ENCODE measurements at places on chromosomes 6 and 20.

- no peak for DNase-seq
These were observed 3.4 kb upstream of the PTK6 start for GRCh38 chr20:63540417-63541186.

GRCh38 chr6:87396595-87397392 is 11.0 kb upstream of the CFAP206 start:
- no peak for DNase-seq

GRCh38 chr6:37793067-37793466 is 26.5 kb upstream of the ZFAND3 start:
- DNase-seq, result no peak

GRCh38 chr20:51570739-51571459 is 28.4 kb upstream of the NFATC2 start:
- DNase-seq, result peak; percentile 35

- no peak for DNase-seq
These were observed 22.6 kb downstream of the RSPH3 start for GRCh38 chr6:158977382-158977781.

GRCh38 chr6:36350681-36351571 is 14.2 kb upstream of the BNIP5 start:
- DNase-seq, result no peak

GRCh38 chr6:31351033-31351380 is 6.0 kb downstream of the HLA-B start:
- DNase-seq, result no peak

DNA sequence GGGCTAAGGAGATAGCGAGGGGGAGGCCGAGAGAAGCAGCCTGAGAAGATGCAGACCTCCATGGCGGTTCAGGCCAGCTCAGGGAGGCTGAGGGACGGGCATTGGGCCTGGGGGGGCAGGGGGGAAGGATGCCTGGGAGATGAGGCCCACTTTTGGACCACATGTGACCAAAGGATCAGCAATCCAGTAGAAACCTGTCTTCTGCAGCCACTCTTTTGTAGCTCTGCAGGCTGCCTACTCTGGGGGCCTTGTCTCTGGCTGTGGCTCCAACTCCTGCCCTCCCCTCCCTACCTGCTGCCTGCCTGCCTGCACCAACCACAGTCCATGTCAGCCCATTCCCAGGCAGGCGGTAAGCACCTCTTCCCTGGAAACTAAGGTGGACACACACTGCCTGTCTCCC is 106.8 kb upstream of the MLN start:
- no peak for DNase-seq

GRCh38 chr6:106318851-106319250 is 6.7 kb downstream of the ATG5 start:
- no peak for DNase-seq

GRCh38 chr20:18007534-18008292 is 38.9 kb downstream of the MGME1 start:
- DNase-seq, result no peak

DNA sequence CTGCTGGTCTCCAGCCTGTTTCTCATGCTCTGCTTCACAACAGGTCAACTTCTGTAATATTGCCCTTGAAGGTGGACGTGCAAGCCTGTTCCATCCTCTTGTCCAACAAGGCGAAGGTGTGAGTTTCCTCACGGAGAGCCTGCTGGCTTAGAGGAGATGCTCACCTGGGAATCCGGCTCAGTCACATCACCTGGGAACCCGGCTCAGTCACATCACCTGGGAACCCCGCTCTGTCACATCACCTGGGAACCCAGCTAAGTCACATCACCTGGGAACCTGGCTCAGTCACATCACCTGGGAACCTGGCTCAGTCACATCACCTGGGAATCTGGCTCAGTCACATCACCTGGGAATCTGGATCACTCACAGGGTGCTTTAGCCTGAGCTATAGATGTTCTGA is 230.1 kb downstream of the ERMARD start:
- DNase-seq, result no peak

- DNase-seq, result no peak
These were observed 37.9 kb upstream of the PCMTD2 start for GRCh38 chr20:64217539-64218221.

- DNase-seq, result no peak
These were observed 28.1 kb upstream of the PNPLA1 start for GRCh38 chr6:36241728-36242127.

DNA sequence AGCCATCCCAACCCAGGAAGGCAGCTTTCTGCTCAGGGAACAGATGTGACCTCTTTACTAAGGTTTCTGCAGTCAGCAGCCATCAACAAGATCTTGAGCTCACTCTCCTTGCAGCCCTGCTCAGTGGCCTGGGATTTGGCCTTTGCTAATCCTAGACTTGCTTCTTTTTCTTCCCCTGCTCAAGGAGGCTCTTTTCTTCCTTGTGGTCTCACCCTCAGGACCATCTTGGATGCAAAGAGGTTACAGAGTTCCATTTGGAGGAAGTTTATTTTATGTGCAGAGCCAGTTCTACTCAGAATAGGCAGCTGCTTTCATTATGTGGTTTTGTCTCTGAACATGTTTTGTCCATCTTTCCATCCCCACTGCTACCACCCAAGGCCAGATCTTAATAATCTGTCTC is 49.3 kb downstream of the RALY start:
- no peak for DNase-seq

DNA sequence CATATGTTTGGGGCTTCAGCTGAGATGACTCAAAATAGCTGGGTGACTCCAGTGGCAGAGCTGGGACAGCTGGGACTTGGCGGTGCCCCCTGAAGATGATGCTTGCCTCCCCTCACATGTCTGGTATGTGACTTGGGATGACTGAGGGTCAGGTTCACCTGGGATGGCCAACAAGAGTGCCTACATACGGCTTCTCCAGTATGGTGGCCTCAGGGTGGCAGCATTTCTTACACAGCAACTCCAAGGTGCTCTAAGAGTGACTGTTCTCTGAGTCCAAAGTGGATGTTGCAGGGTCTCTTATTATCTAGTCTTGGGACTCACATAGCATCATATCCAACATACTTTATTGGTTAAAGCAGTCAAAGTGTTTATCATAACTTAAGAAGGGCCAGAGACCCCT is 87.8 kb upstream of the CENPW start:
- DNase-seq, result no peak

DNA sequence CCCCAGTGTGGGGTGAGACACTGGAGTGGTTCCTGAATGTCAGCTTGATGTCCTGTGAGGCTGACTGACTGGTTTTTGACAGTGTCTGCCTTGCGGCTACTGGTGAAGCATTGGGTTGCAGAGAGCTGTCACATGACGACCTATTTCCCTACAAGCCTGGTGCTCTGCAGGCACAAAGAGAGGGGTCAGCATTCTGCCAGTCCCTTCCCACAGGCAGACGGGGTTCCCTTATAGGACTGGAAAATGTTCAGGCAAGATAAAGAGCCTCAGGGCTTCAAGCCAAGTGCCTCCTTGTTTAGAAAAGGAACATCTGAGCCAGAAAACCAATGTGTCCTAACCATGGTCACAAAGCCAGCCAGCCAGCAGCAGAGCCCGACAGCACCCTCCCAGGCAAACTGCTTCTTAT is 11.0 kb downstream of the LY86 start:
- peak; percentile 39 for DNase-seq

- no peak for DNase-seq
These were observed 11.2 kb upstream of the TSBP1 start for GRCh38 chr6:32382757-32383420.

GRCh38 chr6:129646642-129647041 is 63.3 kb downstream of the ARHGAP18 start:
- no peak for DNase-seq

GRCh38 chr6:39400026-39400425 is 77.5 kb upstream of the KCNK16 start:
- DNase-seq, result no peak

- DNase-seq, result no peak
These were observed 17.7 kb downstream of the TNFRSF21 start for GRCh38 chr6:47292027-47292426.

DNA sequence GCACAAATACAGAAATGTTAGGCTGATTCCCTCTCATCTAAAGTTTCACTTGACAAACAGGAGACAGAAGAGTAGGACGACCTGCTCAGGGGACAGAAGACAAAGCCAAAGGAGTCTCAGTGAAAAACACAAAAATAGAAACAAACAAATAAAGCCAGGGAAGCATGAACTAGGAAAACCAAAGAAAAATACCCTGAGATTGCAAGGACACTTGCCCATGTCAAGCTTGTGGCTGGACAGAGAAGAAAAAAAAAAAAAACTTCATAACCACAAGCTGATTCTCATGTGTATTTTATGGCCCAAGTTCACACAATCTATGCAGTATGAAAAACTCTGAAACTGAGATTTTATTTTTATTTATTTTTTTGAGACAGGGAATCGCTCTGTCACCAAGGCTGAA is 85.6 kb upstream of the BEND6 start:
- no peak for DNase-seq

DNA sequence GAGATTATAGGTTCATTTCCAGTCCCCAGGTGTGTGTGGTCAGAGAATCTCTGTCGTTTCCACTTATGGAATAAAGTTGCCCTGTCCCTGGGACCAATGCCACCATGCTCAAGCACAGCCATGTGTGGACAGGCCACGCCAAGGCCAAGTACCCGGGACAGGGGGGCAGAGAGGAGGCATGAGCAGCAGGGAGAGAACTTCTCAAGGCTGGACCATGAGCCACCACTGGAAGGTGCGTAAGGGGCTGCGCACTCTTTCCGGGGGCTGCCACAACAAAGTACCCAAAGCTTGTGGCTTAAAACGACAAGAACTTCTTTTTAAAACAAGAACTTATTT is 209.2 kb upstream of the KCNQ5 start:
- DNase-seq, result no peak

- no peak for DNase-seq
These were observed 46.4 kb upstream of the CST5 start for GRCh38 chr20:23925789-23926525.

DNA sequence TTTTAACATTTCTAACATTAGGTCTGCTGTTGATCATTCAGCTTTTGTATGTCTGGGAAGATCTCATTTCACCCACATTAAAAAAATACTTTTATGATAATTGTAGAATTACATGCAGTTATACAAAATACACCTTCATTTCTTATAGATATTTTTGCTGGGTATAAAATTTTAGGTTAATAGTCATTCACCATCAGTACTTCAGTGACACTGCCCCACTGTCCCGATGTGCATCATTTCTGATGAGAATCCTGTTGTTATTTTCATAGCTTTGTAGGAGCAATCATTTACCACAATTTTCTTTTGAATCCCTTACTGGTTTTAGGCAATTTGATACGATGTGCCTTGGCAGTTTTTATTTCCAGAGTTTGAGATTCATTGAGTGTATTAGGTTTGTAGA is 173.6 kb downstream of the JARID2 start:
- DNase-seq, result no peak

GRCh38 chr6:139920027-139920775 is 545.8 kb upstream of the CITED2 start:
- DNase-seq, result no peak

DNA sequence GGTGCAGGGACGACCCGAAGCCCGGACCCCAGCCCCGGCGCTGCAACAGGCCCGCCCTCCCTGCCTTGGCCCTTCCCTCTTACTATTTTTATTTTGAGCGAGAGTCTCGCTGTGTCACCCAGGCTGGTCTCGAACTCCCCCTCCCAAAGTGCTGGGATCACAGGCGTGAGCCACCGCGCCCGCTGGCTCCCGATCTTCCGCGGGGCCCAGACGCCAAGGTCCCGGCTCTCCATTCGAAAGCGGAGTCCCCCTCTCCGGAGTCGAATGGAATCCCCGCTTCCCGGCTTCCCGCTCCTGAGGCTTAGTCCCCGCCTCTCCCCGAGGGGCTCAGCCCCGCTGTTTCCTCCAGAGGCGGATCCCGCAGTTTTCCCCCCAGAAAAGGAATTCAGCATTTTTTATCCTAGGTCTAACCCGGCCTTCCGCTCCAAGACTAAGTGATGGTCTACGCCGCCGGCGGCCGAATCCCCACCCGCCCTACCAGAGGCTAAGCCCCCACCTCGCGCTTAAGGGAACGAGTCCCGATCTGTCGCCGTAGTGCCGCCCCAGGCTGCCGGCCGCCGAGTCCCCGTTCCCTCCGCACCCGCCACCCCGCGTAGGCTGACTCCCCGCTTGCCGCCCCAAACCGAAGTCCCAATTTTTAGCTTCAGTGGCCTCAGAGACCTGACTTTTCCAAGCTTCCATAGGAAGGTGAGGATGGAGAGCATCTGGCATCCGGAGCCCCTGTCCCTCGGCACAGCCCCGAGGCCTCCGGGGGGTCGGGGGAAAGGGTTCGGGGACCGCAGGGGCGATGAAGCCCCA is 11.5 kb upstream of the TMC2 start:
- no peak for DNase-seq

DNA sequence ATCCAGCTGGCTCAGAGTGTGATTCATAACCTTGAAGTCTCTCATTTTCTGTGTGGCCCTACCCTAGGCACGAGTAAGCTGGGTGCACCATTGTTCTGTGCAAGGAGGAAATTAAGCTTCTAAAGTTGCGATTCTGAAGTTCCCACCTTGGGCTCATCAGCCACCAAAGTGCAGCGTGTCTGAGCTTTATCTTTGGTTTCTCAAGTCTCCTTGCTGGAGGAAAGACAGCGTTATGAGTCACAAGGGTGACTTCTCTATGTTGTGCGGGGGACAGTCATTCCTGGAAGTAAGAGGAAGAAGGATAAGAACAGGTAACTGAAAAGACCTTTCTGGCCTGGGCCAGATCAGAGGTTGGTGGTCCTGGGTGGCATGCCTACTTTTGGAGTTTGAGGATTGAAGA is 16.8 kb downstream of the MRAP2 start:
- no peak for DNase-seq

DNA sequence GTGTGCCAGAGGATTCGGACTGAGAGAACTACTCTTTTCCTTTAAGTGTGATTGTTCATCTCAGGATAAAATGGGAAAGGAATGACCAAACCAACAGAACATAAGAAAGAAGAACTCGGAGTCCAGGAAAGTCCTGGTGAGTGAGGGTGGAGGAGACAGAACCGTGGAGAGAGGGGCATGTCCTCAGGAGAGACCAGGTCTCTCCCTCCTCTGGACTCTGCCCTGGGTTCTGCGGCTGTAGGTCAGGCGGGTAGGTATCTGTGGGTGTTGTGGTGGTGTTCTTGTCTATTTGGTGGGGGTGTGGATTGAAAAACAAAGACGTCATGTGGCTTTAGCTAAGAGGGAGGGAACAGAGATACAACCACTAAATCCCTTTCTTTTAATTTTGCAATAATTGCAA is 29.1 kb upstream of the AGPAT4 start:
- no peak for DNase-seq

GRCh38 chr6:166691199-166691598 is 64.1 kb upstream of the RPS6KA2 start:
- DNase-seq, result peak; percentile 83

- no peak for DNase-seq
These were observed 560 bp downstream of the YTHDF1 start for GRCh38 chr20:63215101-63216040.
